RPMI7951 (cell line): ENCODE measurements at places on chromosomes 4 and X.

DNA sequence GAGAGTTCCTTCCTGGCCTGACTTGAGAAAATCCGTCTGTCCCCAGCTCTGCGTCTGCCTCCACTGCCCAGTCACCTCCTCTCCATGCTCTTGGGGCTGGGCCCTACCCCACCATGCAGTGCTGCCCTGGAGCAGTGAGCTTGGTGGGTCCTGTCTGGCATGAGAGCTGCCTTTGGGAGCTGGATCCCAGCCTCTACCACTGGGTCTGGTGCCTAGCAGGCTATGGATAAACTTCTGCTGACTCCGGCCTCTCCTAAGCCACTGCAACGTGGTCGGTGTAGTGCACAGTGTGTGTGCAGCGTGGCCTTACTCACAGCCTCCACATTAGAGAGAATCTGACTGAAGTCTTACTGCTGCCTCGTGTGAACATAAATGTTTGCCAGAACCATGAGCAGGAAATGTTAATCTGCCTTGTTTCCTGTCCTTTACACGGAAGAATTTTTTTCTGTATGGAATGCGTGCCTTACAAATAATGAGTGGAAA is 47.6 kb downstream of the HTT start:
- DNase-seq = peak; percentile 62

- peak; percentile 9 for DNase-seq
Measured at GRCh38 chr4:47486231-47486673, 1.2 kb downstream of the ATP10D start.

DNA sequence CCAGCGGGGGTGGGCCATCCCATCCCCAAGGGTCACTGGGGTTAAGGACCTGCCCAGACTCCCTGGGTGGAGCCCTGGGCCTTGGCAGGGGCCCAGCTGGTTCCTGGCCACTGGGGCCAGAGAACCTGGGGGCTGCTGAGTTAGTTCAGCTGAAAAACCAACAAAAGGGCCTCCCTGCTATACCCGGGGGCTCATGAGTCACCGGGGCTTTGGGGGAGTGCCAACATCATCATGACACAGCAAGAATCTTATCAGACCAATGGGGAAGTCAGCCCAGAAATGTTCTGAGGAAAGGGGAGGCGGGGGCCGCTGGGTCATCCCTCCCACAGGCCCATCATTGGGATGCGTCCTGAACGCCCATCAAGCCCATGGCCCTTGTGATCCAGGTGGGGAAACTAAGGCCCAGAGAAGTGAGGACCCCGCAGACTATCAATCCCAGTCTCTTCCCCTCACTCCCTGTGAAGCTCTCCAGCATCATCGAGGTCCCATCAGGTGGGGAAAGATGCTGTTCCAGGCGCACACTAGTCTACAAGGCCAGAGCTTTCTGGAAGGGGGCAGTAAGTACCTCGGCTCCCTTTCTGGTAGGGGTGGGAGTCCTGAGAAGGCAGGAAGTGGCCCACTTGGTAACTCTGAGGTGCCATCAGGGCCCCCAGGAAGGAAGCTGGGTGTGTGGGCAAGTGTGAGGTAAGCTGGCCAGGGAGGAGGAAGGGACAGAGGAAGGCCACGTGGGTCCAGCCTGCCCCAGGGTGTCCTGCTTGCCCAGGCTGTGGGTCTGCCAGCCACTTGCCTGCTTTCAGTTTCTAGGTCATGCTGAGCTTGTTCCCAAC is 4.5 kb downstream of the G6PD start:
- peak; percentile 93 for DNase-seq

- DNase-seq = peak; percentile 8
Measured at GRCh38 chr4:37890801-37891259, at the start of gene TBC1D1. Gene TBC1D1 (plus strand): TSS chr4:37891084. CDS start chr4:37902096, 11,012 bp downstream.

GRCh38 chrX:15493118-15493962 is at the start of gene PIR:
Gene PIR (minus strand): TSS chrX:15493333. CDS start chrX:15491257, 2,076 bp downstream.
- peak; percentile 85 for DNase-seq
